ENCODE measurements at places on chromosomes 7 and 10.

DNA sequence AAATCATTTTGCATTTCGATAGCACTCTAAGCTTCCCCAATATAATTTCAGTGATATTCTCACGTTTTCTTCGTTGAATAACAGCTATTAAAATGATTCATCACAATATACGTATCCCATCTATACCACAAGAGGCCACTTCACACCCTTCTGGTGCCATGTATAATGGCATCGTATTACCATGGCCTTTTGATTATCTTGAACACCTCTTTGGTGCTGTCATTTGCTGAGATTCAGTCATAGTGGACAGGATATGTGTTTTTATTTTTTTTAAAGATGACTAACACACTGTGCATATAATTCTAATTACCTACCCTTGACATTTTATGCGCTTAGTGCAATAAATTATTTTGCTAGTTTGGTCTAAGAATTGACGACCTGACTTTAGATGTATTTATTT is 6.7 kb upstream of the INSYN2A start:
- no peak for DNase-seq

GRCh38 chr10:86363833-86364490 is 2.6 kb downstream of the GRID1 start:
- peak; percentile 53 for DNase-seq

GRCh38 chr10:72800000-72800740 is 93.4 kb upstream of the OIT3 start:
- DNase-seq: no peak

- DNase-seq: peak; percentile 60
These were observed 663 bp downstream of the VPS37D start for GRCh38 chr7:73668103-73668885.

- no peak for DNase-seq
These were observed 251.0 kb upstream of the NPSR1 start for GRCh38 chr7:34406848-34407530.

GRCh38 chr7:45606050-45606449 is 31.9 kb downstream of the ADCY1 start:
- DNase-seq: no peak

- DNase-seq: peak; percentile 75
These were observed at the start of gene MINDY3 for GRCh38 chr10:15859906-15860691. Gene MINDY3, minus strand, starts transcription at chr10:15860507. Its CDS starts 208 bp downstream, at chr10:15860299.

GRCh38 chr10:317271-317769 is 182.1 kb downstream of the ZMYND11 start:
- DNase-seq: peak; percentile 80

DNA sequence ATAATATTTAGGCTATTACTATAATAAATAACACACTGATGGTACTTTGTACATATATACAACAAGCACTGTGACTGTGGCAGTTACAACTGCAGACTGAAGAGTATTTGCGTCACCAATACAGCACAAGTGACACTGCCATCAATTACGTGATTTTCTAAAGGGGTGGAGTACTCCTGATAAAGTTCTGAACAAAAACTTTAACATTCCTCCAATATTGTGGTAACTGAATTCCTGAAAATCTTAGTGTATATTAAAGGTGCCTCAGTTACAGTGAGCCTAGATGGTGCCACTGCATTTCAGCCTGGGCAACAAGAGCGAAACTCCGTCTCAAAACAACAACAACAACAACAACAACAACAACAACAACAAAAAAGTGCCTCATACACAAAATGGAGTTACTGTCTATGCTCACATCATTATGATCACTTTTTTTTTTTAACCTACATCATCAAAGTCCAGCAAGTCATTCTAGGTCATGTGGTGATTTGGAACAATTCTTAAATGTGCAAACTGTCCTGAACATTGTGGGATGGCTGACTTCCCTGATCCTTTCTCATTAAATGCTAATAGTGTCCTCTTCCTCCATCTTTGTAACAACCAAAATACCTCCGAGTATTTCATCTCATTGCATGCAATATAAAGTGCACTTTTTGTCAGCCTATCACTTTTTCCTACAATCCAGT is 15.1 kb downstream of the BRAF start:
- DNase-seq: no peak

GRCh38 chr7:101916041-101916800 is 98.8 kb downstream of the CUX1 start:
- DNase-seq: no peak
